ENCODE measurements at places on chromosomes 13 and 19. TPM values are rescaled to one million over a fixed set of nuclear protein-coding genes. Genes with fewer than 3 reads are reported as not detected.

Gene SLC27A1
- 33.7 TPM for total RNA-seq

Gene TPTE2
- not detected for total RNA-seq

Gene UPF1
- 115 TPM for total RNA-seq

Gene KLK14
- total RNA-seq: not detected

Gene DACH1
- total RNA-seq: 1.2 TPM

Gene ZNF579
- total RNA-seq: 0.51 TPM

Gene KCNN4
- total RNA-seq: 0.57 TPM

Measured in subcutaneous adipose tissue (tissue), 4 donors.